Activated CD8-positive, alpha-beta memory T cell treated with anti-CD3 and anti-CD28 coated beads for 1 hour (primary cell): ENCODE measurements at places on chromosomes 16 and 17.

GRCh38 chr16:81279392-81279791 lies 35.4 kb upstream of the GAN start:
- no peak for DNase-seq

DNA sequence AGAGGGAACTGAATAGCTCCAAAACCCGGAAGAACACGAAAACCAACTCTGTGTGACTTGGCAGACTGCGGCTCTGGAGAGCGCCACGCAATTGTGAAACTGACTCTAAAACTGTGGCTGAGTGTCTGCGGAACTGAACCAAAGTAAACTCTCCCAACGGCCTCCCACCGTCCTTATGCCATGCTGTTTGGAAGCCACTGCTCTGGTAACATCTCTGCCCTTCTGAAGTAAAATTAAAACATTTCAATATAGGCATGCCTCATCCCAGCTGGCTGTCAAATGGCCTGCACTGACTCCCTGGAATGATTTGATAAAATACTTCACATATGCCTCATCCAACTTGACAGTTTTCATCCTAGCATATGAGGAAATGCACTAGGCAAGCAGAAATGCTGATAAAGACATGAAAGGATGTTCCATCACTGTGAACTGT lies 70.2 kb downstream of the PARN start:
- no peak for DNase-seq

- no peak for DNase-seq
Observed at GRCh38 chr17:74215342-74215727, 2.0 kb downstream of the TTYH2 start.

DNA sequence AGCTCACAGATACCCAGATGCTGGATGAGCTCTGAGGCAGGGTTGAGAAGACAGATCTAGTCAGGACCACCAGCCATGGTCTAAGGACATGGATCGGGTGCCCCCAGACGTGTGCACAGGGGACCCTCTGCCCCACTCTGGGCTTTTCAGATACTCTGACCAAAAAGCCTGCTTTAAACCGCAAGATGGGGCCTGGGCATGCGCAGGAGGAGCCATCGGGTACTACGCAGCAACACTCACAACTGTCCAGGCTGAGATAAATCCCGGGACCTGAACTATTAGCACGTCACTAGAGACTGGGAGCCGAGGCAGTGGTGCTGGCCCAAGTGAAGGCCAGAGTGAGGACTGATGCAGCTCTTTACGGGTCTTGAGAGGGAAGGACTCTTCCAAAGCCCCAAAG lies 32.9 kb downstream of the SCNN1G start:
- no peak for DNase-seq

- DNase-seq = no peak
Observed at GRCh38 chr17:53696286-53696685, 126.4 kb upstream of the KIF2B start.

DNA sequence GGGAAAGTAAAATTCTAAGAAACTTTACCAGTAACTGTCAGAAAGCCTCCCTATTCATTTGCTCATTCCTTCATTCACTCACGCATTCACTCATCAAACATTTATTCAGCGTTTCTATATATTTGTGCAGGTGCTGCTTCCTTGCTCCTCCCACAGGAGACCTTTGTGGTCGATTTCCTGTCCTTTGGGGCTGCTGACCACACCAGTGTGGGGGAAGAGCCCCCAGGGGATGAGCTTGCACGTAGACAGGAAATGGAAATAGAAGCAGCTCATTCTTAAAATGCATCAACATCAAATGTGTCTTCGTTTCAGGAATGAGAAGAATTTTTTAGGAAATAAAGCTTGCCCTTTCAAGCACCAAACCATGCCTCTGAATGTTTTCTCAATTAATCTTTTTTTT lies 9.6 kb downstream of the PIK3R6 start:
- DNase-seq = no peak

- DNase-seq = no peak
Observed at GRCh38 chr17:45675012-45675411, 109.1 kb upstream of the CRHR1 start.

DNA sequence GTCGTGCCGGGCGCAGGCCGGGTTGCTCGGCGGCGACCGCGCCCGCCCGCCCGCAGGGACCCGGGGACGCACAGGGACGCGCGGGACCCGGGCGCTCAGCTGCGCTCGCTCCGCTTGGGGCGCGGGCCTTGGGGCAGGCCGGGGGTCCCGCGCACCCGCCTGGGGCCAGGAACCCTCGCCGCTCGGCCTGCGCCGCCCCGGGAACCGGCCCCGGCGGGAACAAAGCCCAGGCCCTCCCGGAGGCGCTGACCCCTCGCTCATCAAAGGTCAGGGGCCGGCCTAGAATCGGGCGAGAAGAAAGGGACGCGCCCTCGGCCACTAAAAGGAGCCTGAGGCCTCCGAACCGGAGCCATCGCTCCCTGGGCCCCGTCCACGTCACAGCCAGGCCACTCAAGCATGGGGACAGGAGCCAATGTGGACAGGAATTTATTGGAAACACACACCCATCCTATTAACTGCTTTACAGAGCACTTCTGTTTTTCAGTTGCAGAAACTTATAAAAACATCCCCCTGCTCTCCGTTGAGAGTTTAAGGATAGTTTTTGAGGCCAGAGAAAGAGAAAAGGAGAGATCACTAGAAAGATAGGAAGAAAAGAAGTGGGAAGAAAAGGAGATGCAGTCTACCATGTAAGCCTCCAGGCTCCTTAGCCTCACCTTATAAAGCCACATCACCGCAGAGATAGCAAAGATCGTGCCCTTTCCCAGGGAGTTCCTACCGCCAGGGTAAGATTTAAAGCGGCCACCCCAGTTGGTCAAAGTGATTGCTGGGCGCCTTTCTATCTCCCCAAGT lies 558 bp upstream of the ZFHX3 start:
- DNase-seq = no peak

DNA sequence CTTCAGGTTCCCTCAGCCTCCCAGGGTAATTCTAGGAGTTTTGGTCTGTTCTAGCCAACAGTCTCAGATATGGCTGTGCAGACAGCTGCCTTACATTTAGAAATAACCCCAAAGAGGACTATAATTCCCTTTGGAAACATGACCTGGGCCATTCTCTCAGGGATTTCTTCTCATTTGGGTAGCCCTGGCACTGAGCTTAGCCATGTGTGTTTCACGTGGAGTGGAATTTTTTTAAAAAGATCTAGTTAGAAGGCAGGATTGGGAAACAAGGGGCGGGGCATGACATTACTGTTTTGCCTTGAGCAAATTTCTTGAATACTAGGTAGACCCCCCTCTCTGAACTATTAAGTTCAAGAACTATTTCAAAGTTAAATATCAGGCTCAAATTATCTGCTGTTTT lies 29.6 kb upstream of the MRC2 start:
- no peak for DNase-seq

DNA sequence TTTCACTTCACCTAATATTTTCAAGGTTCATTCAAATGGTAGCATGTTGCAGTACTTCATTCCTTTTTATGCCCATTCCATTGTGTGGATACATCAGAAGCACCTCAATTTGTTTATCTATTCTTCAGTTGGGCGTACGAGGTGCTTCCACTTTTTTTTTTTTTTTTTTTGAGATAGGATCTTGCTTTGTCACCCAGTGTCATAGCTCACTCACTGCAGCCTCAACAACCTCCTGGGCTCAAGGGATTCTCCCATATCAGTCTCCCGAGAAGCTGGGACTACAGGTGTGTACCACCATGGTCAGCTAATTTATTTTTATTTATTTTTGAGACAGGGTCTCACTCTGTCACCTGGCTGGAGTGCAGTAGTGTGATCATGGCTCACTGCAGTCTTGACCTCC lies 22.5 kb upstream of the SPNS3 start:
- no peak for DNase-seq

GRCh38 chr17:79036596-79036995 lies 12.6 kb downstream of the C1QTNF1 start:
- no peak for DNase-seq

GRCh38 chr17:36850790-36851189 lies 86.5 kb upstream of the LHX1 start:
- no peak for DNase-seq

GRCh38 chr16:55367301-55367811 lies 43.4 kb downstream of the IRX6 start:
- DNase-seq = no peak

- DNase-seq = no peak
Observed at GRCh38 chr16:84086341-84086740, 30.4 kb downstream of the MBTPS1 start.

GRCh38 chr16:49835161-49835777 lies 20.6 kb downstream of the ZNF423 start:
- no peak for DNase-seq

GRCh38 chr17:44919411-44919810 lies 4.1 kb upstream of the GFAP start:
- no peak for DNase-seq

- DNase-seq = no peak
Observed at GRCh38 chr16:74485916-74486315, 64.6 kb upstream of the CLEC18B start.

- no peak for DNase-seq
Observed at GRCh38 chr17:63240106-63240505, 206.0 kb downstream of the CYB561 start.

DNA sequence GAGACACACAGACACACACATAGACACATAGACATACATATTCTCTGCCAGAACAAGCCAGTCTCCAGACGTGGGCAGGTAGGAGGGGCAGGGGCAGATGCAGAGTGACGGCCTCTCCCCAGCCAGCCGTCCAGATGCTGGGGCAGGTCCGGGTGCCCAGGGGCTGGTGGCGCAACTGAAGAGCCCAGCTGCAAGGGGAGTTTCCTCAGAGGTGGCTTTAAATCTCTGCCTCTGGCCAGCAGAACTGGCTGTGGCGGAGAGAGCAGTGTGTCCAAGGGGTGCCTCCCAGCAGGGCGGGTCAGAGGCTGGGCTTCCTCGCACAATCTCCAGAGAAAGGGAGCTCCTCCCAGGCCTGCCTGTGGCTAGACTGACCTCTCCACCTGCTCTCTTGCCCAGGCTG lies 9.4 kb upstream of the GCGR start:
- DNase-seq = no peak

DNA sequence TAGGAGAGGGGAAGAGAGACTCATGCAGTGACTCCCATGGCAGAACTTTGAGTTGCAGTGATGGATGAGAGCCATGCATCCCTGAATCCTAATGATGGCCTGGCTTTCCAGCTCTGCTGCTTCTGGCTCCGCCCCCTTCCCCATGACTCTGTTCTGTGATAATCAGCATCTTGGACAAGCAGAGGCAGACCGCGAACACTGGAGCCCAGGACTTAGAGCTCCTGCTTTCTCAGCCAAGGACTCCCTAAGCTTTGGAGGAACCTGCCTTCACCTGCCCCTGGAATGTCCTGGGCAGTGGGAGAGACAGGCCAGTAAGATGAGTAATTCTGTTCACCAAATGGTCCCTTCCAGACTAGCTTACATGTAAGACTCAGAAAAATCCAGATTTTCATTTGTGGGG lies 12.5 kb downstream of the CCDC92B start:
- DNase-seq = no peak

DNA sequence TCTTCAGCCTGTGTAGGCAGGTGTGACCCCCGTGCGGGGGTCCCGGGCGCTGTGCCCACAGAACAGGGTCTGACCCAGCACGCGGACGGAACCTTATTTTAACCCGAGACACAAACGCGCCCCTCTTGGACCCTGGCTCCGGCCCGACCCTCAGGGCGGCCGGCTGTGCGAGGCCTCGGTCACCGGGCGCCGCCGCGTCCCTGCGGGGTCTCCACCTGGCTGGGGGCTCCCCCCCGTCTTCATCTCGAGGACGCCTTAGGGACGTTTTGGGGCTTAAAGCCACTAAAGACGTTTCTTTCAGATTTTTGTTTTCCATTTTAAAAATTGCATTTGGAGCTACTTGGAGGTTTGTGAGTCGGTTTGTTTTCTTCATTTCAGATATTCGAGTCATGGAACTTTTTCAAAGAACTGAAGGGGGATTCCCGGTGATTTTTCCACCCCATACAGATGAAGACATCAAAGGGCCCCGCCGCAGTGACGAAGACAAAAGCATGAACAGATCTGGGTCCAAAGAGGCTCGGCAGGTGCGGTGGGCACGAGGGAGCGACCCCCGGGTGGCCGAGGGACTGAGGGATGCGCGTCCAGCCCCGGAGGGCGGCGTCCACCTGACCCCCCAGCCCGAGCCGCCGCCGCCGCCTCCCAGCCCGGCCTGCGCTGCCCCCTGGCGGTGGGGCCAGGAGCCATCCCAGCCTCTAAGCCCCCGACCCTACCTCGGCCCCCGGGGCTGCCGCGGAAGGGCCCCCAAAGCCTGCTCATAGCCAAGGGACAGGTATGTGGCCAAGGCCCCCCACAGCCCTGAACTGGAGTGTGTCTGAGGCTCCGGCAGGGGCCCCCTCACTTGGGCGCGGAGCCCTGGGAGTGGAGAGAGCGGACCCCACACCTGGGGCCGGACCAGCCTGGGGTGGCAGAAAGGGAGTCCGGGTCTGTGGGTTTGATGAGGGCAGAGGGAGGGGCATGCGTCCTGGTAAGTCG lies 3.8 kb upstream of the CD7 start:
- DNase-seq = peak; percentile 66

GRCh38 chr17:49789243-49789578 lies 730 bp downstream of the KAT7 start:
- no peak for DNase-seq

GRCh38 chr16:49586466-49587450 lies 213.2 kb downstream of the C16orf78 start:
- no peak for DNase-seq

- DNase-seq = no peak
Observed at GRCh38 chr17:79438058-79438457, 172.8 kb downstream of the RBFOX3 start.

DNA sequence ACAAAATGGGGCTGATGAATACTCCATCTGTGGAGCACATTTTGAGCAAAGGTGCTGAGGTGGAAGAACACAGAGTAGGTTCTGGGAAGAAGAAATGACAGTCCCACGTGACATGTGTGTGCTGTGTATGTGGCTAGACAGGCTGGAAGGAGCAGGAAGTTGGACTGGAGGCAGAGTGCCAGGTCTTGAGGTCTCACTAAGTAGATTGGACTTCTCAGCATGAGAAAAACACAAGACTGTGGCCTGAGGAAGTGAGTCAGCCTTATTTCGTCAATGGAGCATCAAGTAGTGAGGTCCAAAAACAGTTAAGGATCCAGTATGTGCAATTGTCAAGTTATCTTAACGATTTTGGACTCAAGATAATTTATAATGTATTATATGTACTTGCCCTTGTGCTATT lies 736.5 kb downstream of the KCNJ2 start:
- no peak for DNase-seq

GRCh38 chr16:84889066-84889465 lies 69.3 kb downstream of the CRISPLD2 start:
- no peak for DNase-seq

GRCh38 chr17:50367401-50367800 lies 5.6 kb downstream of the MRPL27 start:
- DNase-seq = no peak

GRCh38 chr16:10536814-10537389 lies 43.5 kb downstream of the EMP2 start:
- DNase-seq = no peak

- DNase-seq = no peak
Observed at GRCh38 chr17:32152130-32152529, 9.8 kb downstream of the RHOT1 start.
